H9 (cell line): ENCODE measurements at places on chromosomes 2 and 18. TPM values are rescaled to one million over a fixed set of nuclear protein-coding genes. Genes with fewer than 3 reads are reported as not detected.

- DNase-seq: no peak
Measured at GRCh38 chr18:33161131-33161530, 279.4 kb downstream of the CCDC178 start.

DNA sequence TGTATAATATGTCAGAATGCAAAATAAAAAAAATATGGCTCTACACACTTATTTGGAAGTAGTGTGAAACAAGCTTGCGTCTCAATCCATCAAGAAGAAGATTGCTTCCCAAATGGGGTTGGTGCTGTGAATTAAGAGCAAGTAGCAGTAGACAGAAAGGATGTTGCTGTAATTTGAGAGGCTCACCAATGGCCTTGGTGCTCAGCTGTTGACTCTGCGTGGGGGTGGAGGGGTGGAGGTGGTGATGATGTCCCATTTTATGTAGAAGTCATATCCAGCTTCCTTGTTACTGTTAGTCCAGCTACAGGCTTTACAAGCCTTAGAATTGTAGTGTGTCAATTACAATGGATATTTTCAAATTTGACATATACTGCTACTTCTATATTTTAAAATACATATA, 223.4 kb upstream of the RND3 start:
- DNase-seq: no peak

- no peak for DNase-seq
Measured at GRCh38 chr2:235521844-235522243, 28.0 kb downstream of the AGAP1 start.

DNA sequence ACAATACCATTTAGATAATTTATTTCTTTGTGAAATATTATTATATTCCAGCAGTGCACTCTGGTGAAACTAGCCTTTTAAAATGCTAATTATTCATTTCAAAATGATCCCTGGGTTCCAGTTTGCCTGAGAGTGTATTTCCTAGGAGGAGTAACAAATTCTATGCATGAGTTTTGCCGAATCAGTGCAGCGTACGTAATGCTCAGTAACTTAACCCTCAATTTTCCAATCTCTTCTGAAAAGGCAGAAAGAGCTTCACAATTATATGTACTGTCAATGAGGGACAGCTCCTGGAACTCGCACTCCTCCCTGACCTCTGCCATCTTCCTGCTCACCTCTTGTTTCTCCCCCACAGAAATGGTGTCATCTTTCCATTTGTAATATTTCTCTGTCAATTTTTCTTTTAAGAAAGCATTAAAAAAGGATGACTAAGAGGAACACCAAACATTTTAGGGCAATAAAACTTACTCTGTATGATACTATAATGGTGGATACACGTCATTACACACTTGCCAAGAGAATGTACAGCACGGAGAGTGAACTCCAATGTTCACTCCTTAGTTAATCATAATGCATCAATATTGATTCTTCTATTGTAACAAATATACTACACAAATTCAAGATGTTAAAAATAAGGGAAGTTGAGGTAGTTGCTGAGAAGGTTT, 25.7 kb upstream of the XIRP2 start:
- DNase-seq: no peak

GRCh38 chr2:75498907-75499306, 61.8 kb downstream of the EVA1A start:
- DNase-seq: no peak

DNA sequence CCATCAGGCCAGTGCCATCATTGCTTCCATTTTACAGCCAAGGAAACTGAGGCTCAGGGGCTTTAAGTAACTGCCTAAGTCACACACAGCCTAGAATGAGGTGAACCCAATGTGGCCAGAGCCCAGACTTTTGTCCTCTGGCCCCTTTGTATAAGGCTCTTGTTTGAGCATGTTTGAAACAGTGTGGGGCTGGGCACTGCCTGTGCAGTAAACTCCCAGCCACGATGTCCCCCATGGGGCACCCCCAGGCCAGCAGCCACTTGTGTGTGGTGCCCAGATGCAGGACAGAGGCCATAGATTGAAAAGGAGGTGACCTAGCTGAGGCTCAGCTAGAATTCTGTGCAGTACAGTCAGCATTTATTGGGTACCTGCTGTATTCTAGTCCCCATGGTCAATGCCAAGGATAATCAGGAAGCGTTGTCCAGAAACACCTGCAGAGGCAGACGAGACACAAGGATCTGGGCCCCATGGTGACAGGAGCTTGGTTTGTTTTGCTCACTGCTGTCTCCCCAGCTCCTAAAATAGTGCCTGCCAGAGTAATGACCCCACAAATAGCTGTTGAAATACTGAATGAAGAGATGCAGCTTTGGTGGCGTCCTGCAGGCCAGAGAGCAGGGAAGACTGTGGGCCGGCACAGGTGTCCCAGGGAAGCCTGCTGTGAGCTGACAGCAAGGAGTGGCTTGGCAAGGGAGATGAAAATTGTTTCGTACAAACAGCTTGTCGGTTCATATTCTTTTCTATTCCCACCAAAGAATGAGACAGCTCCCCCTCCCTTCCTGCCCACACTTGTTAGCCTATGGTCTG, 160.7 kb downstream of the LDLRAD4 start:
- no peak for DNase-seq

DNA sequence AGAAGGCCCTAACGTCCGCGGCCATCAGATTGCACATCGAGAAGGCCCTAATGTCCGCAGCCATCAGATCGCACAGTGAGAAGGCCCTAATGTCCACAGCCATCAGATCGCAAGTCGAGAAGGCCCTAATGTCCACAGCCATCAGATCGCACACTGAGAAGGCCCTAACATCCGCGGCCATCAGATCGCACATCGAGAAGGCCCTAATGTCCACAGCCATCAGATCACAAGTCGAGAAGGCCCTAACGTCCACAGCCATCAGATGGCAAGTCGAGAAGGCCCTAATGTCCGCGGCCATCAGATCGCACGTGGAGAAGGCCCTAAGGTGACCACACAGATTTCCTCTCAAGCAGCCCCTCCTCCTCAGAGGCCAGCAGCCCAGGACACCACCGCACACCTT, 193.2 kb upstream of the PXDN start:
- DNase-seq: no peak

GRCh38 chr2:108222261-108222660, 17.5 kb upstream of the SULT1C3 start:
- no peak for DNase-seq

GRCh38 chr2:1253629-1254028, 159.6 kb upstream of the TPO start:
- DNase-seq: no peak

- no peak for DNase-seq
Measured at GRCh38 chr2:18404708-18405107, 155.7 kb downstream of the RDH14 start.

DNA sequence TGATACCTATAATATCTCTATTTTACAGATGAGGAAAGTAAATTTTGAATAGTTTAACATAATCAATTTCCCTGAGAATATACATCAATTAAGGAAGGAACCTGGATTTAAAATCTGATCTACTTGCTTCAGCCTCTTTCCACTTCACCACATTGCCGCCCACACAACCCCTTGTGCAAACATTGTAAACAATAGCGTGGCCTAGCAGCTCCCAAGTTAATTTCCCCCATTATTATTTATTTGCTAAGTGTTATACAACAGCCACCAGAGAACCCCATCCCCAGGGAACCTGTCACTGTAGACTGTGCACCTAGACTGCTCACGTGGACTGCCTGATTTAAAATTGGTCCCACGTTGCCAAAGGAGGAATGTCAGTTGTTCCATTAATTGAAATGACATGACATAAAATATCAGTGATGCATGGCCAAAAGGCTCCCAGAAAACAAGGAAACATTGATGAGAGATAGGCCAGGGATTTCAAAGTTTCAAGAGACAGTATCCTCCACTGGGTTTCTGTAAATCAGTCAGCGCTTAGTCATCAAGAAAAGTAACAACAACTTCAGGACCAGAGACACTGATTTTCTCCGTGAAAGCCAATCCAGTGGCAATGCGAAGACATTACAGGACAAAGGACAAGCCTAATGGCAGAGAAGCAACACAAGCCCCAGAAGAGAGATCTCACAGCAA, 41.3 kb downstream of the SCG2 start:
- no peak for DNase-seq

GRCh38 chr2:128457006-128457604, 138.4 kb upstream of the HS6ST1 start:
- peak; percentile 47 for DNase-seq

GRCh38 chr18:63090334-63090733, 229.2 kb downstream of the BCL2 start:
- no peak for DNase-seq

DNA sequence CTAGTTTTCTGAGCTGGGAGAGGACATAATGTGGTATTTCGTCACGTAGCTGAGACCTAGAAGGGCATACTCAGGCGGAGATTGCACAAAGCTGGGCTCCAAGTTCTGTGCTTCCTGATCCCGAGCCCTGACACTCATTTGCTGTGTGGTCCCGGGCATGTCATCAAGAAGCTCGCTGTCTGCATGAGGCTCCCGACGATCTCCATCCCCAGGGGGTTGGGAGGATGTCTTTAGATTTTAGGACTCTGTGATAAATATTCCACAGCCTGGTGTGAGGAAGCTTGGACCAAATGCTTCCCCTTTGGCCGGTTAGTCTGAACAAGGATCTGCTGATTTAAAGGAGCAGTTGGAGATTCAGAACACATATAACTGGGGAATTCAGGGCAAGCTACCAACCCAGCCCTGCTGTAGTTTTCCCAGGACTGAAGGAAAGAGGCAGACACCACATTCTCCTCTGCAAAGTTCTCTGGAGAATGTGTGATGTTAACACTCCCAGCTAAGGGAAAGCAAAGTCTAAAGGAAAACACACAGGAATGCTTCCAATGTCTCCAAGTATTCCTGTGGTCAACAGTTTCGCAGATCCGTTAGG, 2.3 kb downstream of the KCNE4 start:
- no peak for DNase-seq

GRCh38 chr2:147467441-147467840, 377.4 kb upstream of the ACVR2A start:
- no peak for DNase-seq

DNA sequence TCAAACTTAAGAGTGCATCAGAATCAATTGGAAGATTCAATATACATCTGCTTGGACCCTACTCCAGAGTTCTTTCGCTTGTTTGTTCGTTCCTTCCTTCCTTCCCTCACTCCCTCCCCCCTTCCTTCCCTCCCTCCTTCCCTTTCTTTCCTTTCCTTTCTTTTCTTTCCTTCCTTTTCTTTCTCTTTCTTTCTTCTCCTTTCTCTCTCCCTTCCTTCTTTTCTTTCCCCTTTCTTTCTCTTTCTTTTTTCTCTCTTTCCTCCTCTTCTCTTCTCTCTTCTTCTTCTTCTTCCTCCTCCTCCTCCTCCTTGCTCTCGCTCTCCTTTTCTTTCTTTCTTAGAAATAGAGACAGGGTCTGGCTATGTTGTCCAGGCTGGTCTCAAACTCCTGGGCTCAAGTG, 45.9 kb downstream of the MTHFD2 start:
- DNase-seq: no peak

DNA sequence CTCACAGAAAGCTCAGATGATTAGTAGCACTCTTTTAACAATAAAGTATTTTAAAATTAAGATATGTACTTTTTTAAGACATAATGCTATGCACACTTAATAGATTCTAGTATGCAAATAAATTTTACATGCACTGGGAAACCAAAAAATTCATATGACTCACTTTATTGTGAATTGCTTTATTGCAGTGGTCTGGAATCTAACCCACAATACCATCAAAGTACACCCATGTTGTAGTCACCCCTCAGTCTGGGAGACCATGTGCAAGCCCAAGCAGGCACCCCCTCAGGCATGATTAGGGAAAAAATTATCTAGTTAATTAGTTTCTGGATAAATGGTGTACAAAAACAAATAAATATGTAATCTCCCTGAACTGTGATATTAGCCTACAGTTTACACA, 649.0 kb upstream of the HS6ST1 start:
- DNase-seq: no peak

DNA sequence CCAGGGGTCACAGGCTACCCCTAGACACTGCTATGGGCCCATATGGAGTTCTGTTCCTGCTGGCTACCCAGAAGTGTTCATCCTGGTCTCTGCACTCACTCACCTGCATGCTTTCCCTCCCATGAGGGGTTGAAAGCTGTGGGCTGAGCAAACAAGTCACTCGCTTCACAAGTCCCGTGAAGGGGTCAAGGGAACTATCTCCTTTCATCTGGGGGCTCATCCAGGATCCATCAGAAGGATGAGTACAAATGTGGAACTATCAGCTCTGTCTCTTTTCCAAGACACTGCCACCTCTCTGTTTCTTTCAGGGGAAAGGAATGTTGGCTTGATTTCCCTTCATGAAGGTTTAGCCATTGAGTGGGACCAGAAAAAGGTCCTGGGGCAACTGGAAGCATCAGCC, 21.7 kb downstream of the SULT1C4 start:
- no peak for DNase-seq

DNA sequence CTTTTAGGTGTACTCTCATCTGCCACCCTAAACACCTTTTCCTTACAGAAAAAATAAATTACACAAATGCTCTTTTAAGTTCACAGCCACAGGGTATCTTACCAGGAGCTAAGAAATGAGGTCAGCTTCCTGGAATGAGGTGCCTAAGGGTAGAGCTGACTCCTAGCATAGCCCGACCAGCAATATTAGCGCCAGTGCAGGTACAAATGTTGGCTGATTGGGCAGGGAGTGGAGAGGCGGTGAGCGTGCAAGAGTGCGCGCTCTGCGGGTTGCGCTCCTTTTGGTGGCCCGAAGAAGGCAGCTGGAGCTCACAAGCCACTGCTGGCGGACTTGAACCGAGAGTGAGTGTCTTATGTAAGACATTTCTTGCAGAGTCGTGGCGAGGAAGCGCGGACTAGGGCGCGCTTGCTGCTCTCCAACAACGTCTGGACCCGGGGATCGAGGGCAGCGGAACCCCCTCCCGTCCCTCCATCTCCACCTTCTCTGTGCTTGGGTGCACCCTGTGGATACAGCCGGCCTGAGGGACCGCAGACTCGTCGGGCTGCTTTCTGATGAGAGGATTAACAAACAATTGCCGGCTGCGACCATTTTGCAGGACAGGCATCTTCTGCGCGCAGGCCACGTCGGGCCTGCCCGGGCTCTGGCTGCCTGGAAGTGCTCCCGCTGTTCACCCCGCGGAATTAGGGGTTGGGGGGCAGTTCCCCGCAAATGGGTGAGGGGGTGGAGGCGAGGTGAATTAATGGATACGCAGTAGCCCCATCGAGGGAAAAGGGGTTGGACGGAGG, 17.3 kb downstream of the BOLA3 start:
- peak; percentile 36 for DNase-seq

GRCh38 chr2:222952204-222952603, 91.4 kb downstream of the ACSL3 start:
- DNase-seq: no peak

CYRIA gene
- 2.2 and 2.3 TPM in 2 replicates for total RNA-seq

IL37 gene
- total RNA-seq: 0.55 TPM in 1 of 2 replicates, not detected in the other

ALK gene
- not detected in 2 replicates for total RNA-seq

C2orf72 gene
- total RNA-seq: 0.77 and 1.0 TPM in 2 replicates

GNLY gene
- total RNA-seq: not detected in 2 replicates

TIA1 gene
- 179 and 193 TPM in 2 replicates for total RNA-seq

SCN1A gene
- total RNA-seq: 0.13 and 0.18 TPM in 2 replicates

FN1 gene
- total RNA-seq: 56.0 and 61.3 TPM in 2 replicates

CKAP2L gene
- 18.8 and 23.3 TPM in 2 replicates for total RNA-seq
